ENCODE measurements at places on chromosomes 16 and 17.

DNA sequence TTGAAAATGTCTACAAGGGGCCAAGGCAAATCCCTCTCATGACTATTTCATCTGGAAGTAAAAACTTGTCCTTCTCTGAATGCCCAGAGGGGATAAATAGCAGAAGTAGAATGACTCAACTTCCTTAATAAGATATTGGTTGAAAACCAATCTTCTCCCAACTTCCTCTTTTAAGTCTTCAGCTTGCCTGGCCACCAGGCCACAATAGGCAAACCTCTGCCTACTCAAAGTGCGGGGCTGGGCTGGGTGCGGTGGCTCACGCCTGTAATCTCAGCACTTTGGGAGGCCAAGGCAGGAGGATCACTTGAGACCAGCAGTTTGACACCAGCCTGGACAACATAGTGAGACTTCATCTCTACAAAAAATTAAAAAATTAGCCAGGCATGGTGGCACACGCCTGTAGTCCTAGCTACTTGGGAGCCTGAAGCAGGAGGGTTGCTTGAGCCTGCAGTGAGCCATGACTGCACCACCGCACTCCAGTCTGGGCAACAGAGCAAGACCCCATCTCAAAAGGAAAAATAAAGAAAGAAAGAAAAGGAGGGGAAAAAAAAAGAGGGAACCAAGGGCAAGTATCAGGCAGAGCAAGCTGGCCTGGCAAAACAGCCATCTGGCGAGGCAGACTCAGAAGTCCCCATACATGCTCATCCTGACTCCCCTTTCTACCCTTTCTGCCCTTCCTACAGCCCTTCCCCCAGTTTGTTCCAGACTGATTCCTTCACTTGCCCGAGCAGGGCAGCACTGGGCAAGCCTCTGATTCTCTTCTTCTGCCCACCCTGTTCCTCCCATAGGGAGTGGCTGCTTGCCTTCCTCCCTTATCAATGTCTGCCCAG is 20.6 kb downstream of the MAP3K14 start:
- peak; percentile 34 for DNase-seq

- no peak for DNase-seq
These were observed 18.7 kb downstream of the CCDC102A start for GRCh38 chr16:57517397-57518367.

DNA sequence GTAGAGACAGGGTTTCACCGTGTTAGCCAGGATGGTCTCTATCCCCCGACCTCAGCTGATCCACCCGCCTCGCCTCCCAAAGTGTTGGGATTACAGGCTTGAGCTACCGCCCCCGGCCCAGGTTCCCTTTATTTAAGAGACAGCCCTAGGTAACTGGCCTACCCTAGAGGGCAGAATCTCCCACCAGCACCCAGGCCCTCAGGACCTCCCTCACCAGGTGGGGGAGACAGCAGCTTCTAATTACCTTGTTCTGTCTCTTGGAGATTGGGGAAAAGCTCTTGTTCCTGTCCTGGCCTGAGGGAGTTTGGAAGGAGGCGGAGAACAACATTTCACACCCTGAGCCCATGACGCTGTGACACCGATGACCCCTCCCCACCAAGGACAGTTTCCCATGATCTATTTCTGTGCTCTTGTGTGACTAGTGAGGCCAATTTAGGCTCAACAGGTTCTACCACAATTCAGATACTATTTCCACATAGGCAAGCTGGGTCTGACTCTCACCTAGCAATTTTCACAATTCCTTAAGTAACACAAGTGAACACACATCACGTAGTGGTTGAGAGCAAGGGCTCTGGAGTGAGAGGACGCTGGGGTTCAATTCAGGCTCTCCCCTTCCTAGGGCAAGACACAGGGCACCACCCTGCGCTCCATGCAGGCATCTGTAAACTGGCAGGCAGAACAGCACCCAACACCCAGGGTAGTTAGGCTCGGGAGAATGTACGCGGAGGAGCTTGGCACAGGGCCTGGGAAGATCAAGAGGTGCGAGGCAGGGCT is 20.4 kb downstream of the HDAC5 start:
- DNase-seq = no peak

GRCh38 chr16:27789595-27790241 is 239.8 kb downstream of the KATNIP start:
- no peak for DNase-seq

- peak; percentile 84 for DNase-seq
These were observed 54.8 kb downstream of the VAC14 start for GRCh38 chr16:70746040-70746707.

- no peak for DNase-seq
These were observed 82.8 kb upstream of the GSE1 start for GRCh38 chr16:85530370-85530739.

DNA sequence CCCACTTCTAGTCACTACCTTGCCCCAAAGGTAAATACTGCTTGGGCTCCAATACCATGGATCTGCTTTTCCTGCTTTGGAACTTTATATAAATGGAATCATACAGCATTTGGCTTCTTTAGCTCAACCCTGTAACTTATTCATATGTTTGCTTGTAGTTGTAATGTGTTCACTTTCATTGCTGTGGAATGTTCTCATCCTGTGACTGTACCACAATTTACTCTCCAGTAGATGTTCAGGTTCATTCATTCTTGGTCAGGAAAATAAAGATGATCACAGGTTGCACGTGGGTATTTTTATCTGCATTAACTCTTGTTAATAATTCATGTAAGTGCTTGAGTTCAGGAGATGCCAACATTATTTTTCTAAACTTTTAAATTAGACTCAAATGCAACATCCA is 6.7 kb upstream of the BEAN1 start:
- no peak for DNase-seq

GRCh38 chr17:63431939-63432804 is 13.9 kb downstream of the CYB561 start:
- DNase-seq = peak; percentile 65

GRCh38 chr17:60455378-60455777 is 33.1 kb downstream of the CHCT1 start:
- DNase-seq = no peak

DNA sequence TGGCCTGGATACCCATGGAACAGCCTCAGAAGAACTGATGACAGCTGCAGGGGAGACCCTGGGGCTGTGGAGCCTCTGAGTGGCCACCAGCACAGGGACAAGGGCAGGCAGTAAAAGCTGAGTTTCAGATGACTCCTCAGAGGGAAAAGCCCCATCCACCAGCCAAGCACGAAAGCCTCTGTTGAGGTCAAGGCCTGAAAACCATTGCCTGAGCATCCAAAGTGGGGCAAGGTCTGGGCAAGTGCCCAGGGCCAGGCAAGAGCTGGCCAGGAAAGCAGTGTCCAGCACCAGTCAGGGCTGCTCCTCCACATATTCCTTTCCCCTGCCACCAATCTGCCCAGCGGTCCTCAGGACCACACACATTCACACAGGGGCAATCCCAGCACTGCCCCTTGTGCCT is 16.4 kb downstream of the ATP6V0D1 start:
- no peak for DNase-seq

DNA sequence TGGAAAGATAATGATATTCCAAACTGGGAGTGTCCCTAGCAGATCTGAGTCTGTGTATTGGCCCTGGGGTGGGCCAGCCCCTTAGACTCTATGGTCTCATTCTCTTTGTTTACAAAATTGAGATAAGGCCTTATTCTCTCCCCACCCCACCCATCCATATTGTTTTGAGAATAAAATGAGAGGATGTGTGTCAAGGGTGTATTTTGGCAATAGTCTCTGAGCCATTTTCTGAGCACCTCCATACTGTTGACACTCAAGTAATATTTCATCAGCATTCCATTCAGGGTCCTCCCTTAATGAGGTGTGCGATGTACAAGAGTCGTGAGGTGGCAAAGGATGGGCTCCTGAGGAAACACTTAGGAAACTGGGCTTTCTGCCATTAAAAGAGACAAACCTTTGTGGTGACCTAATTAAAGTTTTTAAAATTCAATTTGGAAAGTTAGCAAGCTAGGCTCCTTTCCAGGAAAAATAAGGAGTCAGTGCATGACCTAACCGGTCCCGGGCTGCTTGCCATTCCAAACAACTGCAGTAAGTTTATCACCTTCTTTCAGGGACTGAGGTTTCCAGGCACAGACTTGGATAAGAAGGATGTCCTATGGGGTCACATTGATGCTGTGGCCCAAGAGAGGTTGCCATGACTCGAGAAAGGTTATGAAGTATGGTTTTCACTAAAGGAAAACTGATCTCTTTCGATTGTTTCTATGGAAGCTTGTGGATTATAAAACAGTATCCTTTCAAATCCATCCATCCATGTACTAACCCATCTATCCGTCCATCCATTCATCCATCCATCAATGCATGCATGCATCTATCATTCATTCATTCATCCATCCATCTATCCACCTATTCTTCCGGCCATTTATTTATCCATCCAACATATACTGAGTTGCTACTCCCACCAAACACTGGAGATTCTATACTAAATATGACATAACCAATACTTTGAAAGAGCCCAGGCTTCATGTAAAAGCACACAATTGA is 443.3 kb downstream of the UTP18 start:
- DNase-seq = peak; percentile 61

DNA sequence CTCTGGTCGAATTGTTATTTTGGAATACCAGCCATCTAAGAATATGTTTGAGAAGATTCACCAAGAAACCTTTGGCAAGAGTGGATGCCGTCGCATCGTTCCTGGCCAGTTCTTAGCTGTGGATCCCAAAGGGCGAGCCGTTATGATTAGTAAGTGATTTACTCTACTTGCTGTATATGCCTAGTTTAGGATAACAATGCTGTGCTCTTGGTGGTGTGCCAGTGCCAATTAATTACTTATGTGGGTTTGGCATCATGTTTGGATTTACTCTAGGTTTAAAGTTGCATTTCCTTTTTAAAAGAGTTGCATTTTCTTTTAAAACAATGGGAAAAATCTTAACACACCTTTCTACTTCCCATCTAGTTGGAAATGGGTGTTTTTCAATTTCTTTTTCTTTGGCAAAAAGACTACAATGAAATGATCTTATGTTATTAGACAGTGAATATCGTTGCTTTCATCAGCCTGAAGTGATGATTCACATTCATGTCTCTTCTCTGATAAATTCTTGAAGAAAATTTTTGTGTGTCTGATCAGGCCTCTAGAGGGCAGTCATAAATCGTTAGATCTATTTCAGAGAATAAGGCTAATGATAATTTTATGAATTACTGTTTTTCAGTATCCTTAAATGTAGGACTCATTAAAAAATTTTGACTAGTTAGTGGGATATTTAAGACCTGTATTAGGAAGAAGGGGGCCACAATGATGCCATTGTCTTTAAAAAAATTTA is 5.6 kb downstream of the SF3B3 start:
- DNase-seq = peak; percentile 52

DNA sequence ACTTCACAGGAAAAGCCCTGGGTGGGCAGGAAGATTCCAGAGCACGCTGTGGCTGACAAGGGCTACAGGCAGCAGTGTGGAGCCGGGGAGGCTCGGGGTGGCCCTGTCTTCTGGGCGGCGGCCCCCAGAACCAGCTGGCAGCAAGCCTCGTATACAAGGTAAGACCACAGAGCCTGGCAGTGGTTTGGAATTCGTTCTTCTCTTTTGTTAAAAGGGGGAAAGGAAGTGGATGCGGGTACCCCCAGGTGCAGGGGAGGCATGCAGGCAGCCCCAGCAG is 6.0 kb downstream of the UBALD1 start:
- no peak for DNase-seq

DNA sequence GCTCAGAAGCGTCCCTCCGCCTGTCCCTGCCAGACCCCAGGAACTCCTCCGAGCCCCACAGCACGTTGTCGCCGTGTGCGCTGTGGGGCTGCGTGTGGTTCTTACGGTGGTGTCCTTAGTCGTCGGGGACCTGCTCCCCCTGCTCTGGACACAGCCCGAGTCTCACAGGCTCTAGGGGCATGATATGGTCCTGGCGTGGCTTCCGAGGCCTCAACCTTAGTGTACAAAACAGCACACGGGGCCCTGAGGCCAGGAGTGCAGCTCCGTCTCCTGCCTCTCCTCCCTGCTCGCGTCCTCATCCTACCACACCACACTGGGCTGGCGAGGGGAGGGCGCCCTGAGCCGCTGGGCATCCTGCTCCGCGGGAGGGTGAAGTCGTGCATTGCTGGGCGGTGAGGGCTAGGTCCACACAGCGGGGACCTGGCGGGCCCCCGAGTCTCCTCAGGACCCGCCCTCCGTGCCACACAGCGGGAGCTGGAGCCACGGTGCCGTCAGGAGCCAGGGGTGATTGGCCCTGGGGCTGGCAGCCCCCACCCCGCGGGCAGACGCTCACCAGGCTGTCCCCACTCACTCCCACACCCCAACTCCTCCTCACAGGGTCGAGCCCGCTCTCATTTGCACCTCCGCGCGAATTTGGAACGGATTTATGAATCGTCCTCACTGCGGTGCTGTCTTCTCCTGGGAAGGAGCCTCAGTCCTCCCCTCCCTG is 1.2 kb upstream of the MAFG start:
- no peak for DNase-seq

DNA sequence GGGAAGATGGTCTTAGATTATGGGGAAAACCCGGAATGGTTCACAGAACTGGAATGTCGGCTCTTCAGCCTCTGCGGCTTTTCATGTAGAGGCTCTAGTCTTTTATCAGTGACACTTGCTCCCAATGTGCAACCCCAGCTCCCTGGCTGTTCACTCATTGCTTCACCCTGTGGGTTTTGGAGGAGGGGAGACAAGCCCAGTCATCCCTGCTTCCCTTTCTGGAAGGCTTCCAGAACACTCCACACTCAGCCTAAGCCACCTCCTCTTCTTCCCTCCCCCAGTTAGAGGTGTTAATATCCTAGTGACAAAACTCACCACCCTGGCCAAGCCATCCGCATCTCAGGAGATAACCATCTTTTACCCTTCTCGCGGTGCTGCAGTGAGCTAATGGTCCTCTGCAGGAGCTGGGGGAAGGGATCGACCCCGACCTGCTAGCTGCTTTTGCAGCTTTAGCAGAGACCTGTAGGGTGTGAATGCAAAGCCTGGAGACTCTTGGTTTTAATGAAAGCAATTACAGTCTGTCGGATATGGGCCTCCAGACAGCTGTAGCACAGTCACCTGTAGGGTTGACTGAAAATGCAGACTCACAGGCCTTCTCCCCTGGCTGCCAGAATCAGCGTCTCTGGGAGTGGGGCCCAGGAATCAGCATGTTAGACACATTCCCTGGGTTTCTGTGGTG is 24.3 kb upstream of the LASP1NB start:
- peak; percentile 98 for DNase-seq

- DNase-seq = no peak
These were observed 68.4 kb downstream of the SPAG9 start for GRCh38 chr17:51052235-51052634.

GRCh38 chr17:77882481-77883212 is 75.9 kb upstream of the TNRC6C start:
- peak; percentile 88 for DNase-seq

GRCh38 chr17:82703935-82704865 is 5.7 kb upstream of the RAB40B start:
- DNase-seq = no peak

DNA sequence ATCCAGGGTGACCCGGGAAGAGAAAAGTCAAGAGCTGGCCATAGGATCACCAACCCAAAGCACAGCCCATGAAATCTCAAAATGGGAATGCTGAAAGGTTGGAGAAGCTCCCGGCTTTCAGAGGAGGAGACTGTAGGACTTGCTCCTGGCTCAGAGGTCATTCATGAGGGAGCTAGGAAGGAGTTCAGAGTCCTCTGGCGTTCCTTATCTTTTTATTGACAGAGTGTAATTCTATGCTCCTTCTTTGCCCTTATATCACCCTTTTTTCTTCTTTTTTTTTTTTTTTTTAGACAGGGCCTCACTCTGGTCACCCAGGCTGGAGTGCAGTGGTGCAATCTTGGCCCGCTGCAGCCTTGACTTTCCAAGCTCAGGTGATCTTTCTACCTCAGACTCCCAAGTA is 27.3 kb upstream of the CNOT1 start:
- DNase-seq = no peak
